Stimulated activated CD8-positive, alpha-beta memory T cell treated with anti-CD3 and anti-CD28 coated beads, Interleukin-7, amount 100 ng/mL, for 48 hours (primary cell): ENCODE measurements at places on chromosomes 5 and 9.

DNA sequence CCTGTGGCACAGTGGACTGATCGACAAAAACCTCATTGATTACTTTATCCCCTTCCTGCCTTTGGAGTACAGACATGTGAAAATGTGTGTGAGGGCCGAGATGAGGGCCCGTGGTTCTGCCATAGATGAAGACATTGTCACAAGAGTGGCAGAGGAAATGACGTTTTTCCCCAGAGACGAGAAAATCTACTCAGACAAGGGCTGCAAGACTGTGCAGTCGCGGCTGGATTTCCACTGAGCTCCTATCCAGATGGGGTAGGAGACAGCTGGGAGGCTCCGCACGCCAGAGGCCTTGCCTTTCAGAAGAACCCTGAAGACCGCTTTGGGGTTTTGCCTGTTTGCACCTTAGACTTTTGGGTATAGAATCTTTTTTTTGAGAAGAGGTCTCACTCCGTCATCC lies 6.4 kb downstream of the TOR1B start:
- DNase-seq, result no peak

DNA sequence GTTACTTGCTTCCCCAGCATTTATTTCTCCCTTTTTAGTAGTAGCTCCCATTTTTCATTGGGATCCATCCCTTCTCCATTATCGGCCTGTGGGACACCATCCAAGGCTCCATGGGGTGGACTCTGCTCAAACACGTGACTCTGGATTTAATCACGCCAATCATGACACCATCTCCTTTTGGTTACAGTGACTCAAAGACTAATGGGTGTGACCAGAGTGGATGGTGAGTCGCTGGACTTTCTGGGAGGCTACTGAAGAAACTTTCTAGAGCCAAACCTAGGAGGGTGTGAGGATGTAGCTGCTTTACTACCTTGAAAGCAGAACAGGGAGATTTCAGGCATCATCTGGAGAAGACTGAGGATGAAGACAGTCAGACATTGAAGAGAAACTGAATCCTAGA lies 93.1 kb downstream of the PJA2 start:
- DNase-seq, result no peak

DNA sequence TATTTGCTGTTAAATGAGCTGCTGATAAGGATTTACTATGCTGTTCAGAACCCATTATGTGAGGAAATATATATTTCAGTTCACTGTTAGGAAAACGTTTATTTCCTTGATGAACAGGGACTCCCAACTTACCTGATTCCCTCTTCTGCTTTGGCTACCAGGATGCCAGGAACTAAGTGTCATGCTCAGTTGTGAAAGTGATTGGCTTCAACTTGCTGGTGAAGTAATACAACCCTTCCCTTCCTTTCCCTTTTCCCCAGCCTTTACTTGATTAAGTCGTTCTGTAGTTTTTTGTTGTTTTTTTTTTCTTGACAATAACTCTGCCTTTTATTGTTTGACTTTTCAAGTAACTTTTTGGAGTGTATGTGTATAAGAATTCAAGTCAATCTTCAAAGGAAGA lies 309.3 kb downstream of the DOCK8 start:
- DNase-seq, result no peak

- no peak for DNase-seq
Measured at GRCh38 chr5:59007460-59008063, 424.7 kb downstream of the RAB3C start.

GRCh38 chr5:33701251-33701650 lies 190.5 kb downstream of the ADAMTS12 start:
- DNase-seq, result no peak

DNA sequence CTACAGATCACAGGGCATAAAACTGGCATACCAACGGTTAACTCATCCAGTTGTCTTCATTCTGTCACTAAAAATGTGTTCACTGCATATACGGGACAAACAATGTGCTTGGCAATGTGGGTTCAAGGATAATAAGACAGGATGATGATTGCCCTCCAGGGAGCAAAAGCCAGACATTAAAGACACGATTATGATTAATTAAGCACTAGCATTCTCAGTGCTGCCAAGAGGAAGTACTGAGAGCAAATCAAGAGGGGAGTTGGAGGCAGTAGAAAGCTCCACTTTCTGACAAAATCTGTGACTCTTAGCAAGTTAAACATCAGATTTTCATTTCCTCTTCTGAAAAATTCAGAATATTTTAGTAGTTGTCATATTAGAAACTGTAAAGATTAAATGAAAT lies 9.0 kb upstream of the IFNA8 start:
- no peak for DNase-seq

DNA sequence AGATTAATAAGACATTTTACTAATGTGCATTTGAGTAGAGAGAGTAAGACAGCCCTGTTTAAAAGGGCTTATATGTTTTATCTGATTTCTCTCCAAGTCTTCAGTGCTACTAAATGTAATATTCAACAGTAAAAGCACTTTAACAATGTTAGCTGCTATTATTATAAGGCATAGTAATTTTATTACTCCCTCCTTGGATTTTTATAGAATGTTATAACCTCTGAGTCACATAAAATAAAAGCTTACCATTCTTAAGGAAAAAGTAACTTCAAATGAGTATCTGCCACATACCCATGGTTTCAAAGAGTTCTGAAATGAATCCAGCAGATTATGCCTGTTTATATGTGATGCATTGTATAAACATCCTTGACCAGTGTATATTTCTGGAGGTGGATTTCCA lies 19.0 kb downstream of the SPDL1 start:
- DNase-seq, result no peak

DNA sequence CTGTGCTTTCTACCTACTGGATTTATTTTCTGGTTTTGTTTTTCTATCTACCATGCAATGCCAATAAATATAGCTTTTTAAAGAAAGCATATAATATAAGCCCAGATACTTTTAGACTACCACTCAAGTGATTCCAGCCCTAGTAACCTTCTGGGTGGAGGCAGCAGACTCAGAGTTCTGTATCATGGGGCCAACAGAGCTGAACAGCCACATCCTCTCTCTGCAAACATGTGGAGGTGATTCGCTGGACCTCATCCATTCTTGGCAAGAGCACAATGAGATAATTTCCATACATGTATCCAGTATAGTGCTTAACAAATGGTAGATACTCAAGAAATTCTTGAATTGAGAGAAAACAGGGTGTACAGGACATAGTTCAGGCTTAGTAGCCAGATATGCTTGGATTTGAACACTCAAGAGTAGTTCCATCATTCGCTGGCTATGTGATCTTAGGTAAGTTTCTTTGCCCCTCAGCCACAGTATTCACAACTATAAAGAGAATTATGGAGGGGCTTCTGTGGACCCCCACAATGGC lies 124.5 kb downstream of the ASTN2 start:
- no peak for DNase-seq

DNA sequence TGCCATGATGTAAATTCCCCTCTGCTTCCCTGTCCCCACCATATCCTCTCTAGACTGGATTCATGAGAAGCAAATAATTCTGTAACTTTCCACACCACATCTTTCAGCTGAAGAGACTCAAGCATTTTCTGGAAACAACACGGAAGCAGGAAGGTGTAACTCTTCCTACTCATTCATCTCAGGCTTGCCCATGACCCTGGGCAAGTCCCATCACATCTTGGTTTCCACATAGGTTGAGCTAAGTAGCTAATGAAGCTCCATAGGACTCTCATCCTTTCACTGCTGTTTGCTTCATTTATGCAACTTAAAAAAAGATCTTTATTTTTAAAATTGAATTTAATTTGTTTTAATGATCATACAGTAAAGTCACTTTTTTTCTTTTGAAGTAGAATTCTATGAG lies 32.7 kb upstream of the STARD4 start:
- no peak for DNase-seq

DNA sequence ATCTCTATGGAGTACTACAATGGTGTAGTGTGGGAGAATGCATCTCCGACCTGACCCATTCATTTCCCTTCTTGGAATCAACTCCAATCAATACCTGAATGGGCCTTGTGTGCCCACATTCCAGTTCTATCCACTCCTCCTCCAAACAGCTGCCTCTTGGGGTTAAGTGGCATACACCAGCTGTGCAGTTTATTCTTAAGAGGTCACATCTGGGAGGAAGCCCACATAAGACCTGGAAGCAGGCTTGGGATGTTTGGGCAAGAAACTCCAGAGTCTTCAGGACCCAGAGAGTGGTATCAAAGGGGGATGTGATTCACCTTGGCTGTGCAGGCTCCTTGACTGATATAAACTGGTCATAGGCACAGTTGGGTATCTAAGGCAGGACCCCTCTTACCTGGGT lies 46.0 kb downstream of the ACTBL2 start:
- no peak for DNase-seq

DNA sequence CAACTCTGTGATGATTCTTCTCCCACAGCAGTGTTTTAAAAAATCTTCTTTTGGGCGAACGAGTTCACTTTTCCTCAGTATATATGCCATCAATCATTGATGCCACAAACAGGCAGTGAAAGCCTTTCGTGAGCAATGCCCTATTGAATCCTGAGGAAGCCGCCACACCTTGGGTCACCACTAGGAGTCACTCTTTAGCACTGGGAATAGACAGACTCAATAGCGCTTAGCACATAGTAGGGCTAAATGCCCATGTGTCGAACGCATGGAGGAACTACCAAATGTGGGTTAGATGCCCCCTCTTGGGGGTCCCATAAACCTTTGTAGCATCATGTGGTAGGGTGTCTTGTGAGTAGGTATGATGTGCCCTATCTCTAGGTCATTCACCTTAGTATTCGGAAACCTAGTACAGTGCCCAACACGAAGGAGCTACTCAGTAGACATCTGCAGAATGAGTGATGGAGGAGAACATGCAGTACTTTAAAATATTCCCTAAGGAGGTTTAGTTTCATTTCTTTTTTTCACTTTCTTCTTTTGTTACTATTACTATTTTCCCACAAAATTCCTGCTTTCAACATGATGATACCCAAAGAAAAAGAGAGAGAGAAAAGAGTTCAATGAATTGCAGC lies 603.7 kb downstream of the BNC2 start:
- DNase-seq, result no peak

DNA sequence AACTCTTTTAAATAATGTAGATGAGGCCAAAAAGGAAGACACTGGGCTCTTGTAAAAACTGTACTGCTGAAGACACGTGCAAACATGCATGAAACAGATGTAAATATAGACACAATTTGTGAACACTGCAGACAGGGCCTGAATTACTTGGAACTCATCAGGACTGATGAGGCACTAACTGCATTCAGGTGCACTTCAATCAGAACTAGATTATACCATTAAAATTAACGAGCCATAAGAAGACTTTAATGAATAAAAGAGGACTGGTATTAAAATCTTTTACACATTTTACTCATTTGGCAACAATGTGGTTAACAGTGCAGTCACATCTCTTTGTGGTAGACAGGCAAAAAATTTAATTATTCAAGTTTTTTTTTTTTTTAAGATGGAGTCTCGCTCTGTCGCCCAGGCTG lies 13.4 kb upstream of the ZCCHC9 start:
- no peak for DNase-seq

DNA sequence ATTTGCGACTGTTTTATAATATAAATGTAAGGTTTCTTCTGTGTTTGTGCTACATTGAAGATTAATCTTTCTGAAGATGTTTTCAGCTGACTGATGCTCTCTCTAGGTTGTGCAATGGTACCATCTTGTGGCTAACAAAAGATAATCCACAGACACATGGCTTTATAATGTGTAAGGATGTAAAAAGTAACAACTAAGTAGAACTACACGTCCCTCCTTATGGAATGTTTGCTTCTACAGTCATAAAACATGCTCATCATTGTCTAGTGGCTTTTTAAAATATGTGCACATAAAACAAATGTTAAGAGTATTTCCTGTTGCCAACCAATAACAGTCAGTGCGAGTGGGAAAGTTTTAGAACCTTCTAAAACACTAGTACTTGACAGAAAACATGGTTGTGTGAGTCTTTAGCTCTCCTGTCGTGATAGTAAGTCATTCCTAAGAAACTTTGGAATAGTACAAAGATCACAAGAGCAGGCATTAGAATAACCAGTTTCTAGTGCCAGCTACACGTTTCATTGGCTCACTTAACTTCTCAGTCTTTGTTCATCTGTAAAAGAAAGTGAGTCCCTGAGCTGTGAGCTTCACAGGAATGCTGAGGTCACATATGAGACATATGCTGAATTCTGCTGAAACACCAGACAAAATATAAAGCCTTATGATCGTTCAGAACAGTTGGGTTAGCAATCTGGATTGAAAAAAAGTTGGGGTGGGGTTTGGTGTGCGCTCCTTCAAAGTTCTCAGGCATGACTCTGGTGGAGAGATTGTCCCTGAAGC lies 75.7 kb upstream of the GLIS3 start:
- DNase-seq, result no peak

GRCh38 chr5:107532169-107532878 lies 138.4 kb downstream of the EFNA5 start:
- DNase-seq, result no peak

DNA sequence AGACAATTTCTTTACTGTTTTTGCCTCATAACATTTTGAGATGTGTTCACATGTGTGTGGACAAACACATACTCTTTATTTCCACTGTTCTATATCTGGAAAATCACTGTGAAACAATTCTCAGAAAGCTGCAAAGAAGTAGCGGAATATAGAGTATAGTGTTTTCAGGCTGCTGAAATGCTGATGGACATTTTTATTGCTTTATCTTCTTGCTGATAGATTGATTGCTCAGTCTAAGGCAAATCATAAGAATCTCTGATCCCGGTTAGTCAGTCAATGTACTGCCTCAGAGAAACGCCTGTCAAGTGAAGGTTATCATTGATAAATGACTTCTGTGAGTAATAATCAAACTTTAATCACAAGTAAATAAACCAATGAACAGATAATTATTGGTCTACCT lies 364.9 kb upstream of the CTNND2 start:
- DNase-seq, result no peak

DNA sequence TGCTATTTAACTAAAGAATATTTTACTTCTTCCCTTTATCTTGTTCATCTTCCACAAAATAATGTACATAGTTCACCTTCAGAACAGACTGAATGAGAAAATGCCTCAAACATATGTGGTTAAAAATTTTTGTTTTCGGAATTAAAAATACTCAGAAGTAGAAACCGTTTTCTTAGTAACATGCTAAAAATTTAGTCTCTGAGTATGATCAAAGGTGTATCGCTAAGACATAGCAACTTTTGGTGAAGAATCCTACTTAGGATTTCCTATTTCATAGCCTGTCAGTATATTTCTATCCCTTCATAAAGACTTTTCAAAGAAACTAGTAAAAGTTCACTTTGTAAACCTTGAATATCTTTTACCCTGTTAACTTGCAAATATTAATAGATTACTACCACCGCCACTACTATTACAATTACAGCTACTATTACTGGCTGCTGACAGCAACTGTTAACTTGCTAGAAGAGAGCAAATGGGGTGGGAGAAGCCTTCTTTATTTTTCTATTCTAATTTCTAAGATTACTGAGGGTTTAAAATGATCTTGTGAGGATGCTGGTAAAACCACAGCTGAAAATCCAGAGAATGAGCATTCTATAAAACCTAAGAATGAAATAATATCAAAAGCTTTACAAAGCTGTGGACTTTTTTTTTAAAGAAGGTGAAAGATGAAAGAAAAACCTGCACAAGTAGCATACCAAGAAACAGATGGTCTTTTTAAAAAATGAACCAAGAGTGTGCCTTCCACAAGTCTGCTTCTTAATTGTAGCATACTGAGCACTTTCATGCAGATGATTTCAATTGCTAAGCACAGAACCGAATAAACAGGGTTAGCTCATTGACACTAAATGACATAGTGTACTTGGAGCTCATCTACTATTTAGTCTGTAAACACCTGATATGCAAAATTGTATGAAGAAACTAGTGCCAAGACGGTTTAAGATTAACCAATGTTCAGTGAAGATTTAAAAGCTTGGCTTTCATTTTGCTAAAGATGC lies 246.3 kb upstream of the EFNA5 start:
- no peak for DNase-seq
